GM23338 (cell line): ENCODE measurements at places on chromosomes 2 and 18. TPM values are rescaled to one million over a fixed set of nuclear protein-coding genes. Genes with fewer than 3 reads are reported as not detected.

DNA sequence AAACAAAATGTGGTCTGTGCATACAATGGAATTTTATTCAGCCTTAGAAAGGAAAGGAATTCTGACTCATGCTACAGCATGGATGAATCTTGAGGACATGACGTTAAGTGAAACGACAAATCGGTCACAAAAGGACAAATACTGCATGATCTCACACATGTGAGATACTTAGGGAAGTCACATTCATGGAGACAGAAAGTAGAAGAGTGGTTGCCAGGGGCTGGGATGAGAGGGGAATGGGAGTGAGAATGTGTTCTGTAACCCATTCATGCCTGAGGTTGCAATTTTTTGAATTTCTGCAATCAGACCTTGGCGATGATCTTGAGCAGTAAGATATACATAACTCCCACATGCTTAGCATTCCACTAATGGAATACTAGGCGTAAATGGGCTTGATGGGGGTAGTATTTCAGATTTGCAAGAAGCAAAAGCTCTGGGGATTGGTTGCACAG is 22.0 kb downstream of the FHL2 start:
- no peak for DNase-seq

The NPAS2 gene
- total RNA-seq = 0.56 and 0.58 TPM in 2 replicates

DNA sequence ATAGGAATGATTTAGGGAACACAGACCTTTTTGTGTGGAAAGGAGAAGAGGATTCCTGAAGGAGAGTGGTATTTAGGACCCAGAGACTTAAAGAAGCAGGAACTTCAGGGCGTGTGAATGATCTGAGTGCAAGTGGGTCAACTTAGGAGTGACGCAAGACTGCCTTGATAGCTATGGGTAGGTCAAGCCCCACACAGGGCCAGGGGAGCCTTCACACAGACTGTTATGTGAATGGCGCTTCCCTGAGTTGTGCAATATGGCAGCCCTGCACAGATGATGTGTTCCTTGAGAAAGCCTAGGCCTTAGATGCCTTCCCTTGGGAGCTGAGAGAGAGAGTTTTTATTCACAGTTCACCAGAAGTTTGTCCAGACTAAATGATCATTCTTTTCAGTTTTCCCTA is 47.1 kb upstream of the IGFBP5 start:
- no peak for DNase-seq

- DNase-seq = no peak
Measured at GRCh38 chr2:134109725-134110124, 144.1 kb upstream of the MGAT5 start.

DNA sequence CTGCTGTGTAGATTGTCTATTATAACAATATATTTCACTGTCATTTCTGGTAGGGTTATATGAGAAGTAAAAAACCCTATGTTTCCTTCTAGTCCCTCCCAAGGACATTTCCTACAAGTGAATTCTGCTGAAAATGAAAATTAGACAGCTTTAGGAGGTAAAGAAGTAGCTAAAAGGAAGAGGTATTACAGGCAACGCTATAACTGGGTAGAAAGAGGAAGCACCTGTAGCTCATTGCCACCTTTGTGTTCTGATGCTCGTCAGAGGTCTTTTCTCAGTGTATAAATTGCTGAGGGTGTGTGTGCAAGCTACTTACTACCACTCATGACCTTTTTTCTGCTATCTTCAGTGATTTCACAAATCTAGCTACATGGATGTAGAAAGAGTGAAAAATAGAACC is 1.4 kb downstream of the DNAJC10 start:
- DNase-seq = no peak

The MC4R gene
- not detected in 2 replicates for total RNA-seq

- no peak for DNase-seq
Measured at GRCh38 chr2:98749066-98749450, 18.1 kb upstream of the MGAT4A start.

GRCh38 chr18:8351161-8351560 is 258.1 kb upstream of the RAB12 start:
- DNase-seq = no peak

- DNase-seq = peak; percentile 53
Measured at GRCh38 chr18:79826966-79827365, 29.2 kb downstream of the KCNG2 start.

The STARD6 gene
- total RNA-seq = not detected in 2 replicates

- DNase-seq = no peak
Measured at GRCh38 chr2:146730882-146731281, 1113.9 kb upstream of the ACVR2A start.

GRCh38 chr18:73791081-73791480 is 356.6 kb downstream of the FBXO15 start:
- DNase-seq = no peak

- peak; percentile 49 for DNase-seq
Measured at GRCh38 chr18:21218862-21219261, 23.2 kb upstream of the GREB1L start.

DNA sequence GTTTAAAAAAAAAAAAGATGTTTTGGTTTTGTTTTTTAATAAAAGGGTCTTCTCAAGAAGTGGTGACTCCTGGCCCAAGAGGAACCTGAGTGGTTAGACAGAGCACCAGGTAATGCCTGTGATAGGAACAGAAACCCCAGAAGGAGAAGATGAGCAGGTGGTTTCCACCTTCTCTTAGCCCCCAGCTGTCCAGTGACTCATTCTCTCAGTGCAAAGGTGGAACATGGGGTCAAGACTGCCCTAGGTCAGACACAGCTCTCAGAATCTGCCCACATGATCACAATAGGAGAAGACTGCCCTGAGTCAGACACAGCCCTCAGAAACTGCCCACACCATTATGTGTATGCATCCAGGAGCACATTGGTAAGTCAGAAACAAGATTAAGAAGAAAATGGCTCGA is 61.8 kb downstream of the TBC1D8 start:
- no peak for DNase-seq

DNA sequence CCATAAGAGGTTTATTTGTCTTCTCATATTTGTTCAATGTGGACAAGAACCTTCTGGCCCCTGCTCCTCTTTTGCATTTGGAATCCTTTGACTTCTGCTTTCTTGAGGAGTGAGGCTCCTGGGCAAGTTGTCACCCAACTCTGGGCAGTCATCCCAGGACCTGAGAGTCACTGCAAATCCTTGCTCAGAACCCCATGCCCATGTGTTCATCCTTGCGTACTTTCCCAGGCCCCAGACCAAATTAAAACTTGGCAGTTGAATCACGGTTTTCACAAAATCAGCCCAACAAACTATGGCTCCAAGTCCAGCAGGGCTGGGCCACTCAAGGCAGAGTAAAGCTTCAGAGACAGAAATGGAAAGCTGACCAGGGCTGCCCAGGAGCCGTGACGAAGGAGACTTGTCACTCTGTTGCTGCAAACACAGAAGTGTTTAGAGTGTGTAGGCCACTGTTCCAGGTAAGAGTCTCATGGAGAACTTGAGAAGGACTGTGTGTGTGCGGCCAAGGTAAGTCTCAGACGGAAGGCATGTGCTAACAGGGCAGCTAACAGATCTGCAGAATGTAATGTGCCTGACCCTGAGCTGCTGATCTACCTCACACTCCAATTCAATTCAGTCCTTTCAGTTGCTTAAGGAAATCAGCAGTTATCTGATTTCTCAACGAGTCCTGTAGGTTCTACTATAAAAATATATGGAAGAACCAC is 549.4 kb upstream of the HS6ST1 start:
- DNase-seq = no peak

The IL1RL2 gene
- total RNA-seq = not detected in 2 replicates

GRCh38 chr2:113171334-113172075 is 2.3 kb upstream of the PSD4 start:
- no peak for DNase-seq

GRCh38 chr18:57043241-57043640 is 103.6 kb upstream of the BOD1L2 start:
- DNase-seq = no peak

The RNU2-63P gene
- not detected in 2 replicates for total RNA-seq

DNA sequence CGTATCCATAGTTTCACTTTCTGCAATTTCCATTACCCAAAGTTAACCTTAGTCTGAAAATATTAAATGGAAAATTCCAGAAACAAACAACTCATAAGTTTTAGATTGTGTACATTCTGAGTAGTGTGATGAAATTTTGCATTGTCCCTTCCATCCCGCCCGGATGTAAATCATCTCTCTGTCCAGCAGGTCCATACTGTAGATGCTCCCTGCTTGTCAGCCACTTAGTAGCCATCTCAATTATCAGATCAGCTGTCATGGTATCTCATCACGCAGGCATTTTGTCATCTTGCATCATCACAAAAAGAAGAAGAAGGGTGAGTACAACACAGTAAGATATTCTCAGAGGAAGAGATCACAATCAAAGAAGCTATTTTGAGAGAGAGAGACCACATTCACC is 185.0 kb upstream of the STK17B start:
- DNase-seq = no peak

The ADAM23 gene
- 12.0 and 15.9 TPM in 2 replicates for total RNA-seq

The NLRC4 gene
- not detected in 2 replicates for total RNA-seq

DNA sequence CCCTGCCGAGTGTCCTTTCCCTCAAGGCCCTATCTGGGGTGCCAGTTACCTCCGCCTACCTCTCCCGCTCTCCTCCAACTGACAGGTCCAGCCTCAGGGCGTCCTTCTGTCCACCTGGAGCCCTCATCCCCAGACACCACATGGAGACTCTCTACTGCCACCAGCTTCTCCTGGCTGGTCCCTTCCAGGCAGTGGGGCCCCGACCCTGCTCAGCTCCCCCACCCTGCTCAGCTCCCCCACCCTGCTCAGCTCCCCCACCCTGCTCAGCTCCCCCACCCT is 74.0 kb upstream of the ODC1 start:
- DNase-seq = no peak

GRCh38 chr2:238638100-238638981 is 209.5 kb upstream of the TWIST2 start:
- DNase-seq = no peak

- DNase-seq = no peak
Measured at GRCh38 chr18:74146756-74147155, 878 bp downstream of the FBXO15 start.

- DNase-seq = no peak
Measured at GRCh38 chr2:227783404-227784138, 30.1 kb upstream of the CCL20 start.

DNA sequence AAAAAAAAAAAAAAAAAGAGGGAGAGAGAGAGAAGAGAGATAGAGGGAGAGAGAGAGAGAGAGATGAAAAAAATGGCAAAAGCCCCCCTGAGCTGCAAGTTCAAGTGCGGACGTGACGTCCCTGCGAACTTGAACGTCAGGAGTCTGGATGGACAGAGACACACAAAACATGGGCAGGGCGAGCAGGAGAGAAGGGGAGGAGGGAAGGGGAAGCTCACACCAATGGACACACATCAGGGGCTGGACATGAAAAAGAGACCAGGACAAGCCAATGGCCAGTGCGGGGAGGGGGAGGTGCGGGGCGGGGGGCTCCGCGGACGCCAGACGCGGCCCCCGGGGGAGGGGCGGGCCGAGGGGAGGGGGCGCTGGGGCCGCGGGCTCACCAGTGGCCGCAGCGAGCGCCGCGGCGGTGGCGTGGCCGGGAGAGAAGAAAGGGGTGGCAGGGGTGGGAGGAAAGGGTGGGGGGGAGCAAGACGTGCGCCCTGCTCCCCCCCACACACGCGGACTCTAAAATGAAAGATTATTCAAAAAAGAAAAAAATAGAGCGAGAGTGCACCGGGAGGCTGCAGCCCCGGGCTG is at the start of gene BCL11A:
Gene BCL11A (minus strand): TSS at position 160 of the 579 bp plus-strand sequence. CDS start 384 bp downstream, outside the sequence.
- peak; percentile 89 for DNase-seq

The LANCL1 gene
- total RNA-seq = 36.8 and 41.1 TPM in 2 replicates

DNA sequence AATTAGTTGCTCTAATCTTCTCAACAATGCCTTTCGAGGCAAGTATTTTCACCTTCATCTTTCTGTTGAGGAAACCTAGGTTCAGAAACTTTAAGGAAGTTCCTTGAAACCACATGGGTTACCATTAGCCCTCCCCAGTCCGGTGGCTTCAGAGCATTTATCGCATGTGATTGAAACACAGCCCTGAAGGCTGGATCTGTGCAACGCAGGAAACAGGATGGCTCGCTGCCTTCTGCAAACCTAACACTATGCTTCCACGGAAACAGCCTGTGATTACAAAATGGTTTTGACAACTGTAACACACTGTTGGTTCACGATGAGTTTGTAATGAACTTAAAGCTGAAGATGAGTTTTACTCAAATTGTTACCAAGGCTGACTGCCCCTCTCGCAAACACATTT is 68.5 kb downstream of the EPB41L3 start:
- no peak for DNase-seq

DNA sequence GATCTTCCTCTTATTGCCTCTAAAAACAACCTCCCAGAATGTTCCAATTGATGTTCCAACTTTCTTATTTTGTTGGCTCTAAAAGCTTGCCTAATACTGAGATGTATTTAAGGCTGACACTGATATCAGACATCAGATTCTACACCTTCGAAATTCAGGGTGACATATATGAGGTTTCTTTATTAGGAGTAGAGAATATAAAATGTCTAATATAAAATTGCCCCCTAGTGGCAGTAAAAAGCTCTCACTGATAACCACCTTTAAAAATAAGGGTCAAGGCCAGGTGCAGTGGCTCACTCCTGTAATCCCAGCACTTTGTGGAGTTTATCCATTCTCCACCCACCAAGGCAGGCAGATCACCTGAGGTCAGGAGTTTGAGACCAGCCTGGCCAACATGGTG is 789.7 kb upstream of the SLC39A10 start:
- DNase-seq = peak; percentile 47

The FAM228A gene
- 0.12 and 0.35 TPM in 2 replicates for total RNA-seq

The KLHL14 gene
- total RNA-seq = 0.78 and 1.9 TPM in 2 replicates

DNA sequence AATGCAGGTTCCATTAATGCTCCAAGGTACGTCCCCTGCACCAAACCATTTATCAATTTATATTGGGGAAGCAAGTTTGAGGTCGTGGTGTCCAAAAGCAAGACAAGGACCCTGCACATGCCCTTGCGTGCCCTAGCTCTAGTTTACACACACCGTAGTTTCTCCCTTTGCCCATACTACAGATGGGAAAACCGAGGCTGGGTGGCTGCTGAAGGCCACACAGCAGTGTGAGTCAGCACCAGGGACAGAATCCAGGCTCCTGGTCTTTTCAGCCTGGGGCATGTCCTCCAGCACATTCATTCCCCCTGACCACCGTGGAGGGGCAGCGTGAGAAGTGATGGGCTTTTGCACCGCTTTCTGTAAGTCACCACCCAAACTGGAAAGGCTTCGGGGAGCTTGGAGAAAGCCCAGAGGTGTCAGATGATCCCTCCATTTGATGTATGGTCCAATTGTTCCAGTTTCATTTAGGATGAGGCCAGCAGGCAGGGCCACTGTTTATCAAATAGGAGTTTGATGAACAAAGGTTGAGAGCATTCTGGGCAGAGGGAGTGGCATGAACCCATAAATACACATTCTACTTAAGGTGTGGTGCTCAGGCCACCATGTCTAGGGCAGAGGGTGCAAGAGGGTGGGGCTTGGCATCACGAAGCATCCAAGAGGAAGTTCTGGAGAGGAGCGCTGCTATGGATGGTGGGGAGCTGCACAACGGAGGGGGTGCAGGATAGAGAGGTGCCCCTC is 274.1 kb downstream of the HAUS1 start:
- DNase-seq = no peak

GRCh38 chr18:58310517-58310916 is 266.5 kb downstream of the NEDD4L start:
- DNase-seq = peak; percentile 14

GRCh38 chr2:138277062-138277461 is 224.5 kb upstream of the SPOPL start:
- DNase-seq = peak; percentile 71

GRCh38 chr18:9869715-9870430 is 15.9 kb upstream of the TXNDC2 start:
- peak; percentile 48 for DNase-seq

The MYCN gene
- total RNA-seq = 145 and 161 TPM in 2 replicates

The BMP10 gene
- not detected in 2 replicates for total RNA-seq

GRCh38 chr2:199914372-199914958 is 3.4 kb downstream of the C2orf69 start:
- no peak for DNase-seq

The C2orf80 gene
- 3.1 TPM in 1 of 2 replicates, not detected in the other for total RNA-seq
